ENCODE measurements at places on chromosomes 3 and 15. TPM values are rescaled to one million over a fixed set of nuclear protein-coding genes. Genes with fewer than 3 reads are reported as not detected.
A peak's percentile ranks its signal among the peaks of the same experiment; 100 is the strongest.

- DNase-seq: no peak
These were observed 292.2 kb downstream of the BCHE start for GRCh38 chr3:165545059-165545458.

DNA sequence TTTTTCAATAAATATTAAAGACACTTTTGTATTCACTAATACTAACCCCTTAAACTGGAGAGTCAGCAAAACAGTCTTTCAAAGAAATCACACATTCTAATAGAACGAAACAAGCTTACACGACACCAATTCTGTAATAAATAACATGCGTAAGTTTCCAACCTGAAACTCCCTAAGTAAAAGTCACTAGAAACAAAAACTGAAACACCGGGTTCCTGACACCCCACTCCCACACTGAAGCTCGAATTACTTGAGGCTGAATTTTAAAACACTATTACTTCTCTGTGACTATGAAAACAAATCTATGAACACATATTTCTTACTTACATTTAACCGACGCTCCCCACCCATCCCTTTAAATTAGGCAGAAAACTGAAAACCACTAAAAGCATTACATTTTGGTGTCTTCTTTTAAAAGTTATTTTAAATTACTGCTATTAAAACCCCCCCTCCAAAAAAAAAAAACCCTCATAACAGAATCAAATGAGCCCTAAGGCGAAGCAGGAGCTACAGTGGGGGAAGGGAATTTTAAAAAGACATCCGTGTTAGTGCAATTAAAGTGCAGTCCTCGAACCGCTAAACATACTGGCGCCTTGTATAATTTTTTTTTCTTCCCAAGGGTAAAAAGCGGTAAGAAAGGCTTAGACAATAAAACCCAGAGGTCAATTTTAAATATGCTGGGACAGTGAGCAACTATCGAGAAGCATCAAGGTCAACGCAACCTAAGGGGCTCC is 878 bp downstream of the SPPL2A start:
- DNase-seq: peak; percentile 57

- no peak for DNase-seq
These were observed 18.8 kb upstream of the DGKG start for GRCh38 chr3:186380622-186381380.

- DNase-seq: no peak
These were observed 41.1 kb downstream of the GATM start for GRCh38 chr15:45337224-45337623.

- peak; percentile 59 for DNase-seq
These were observed 191.9 kb upstream of the IL12A start for GRCh38 chr3:159796744-159797143.

- DNase-seq: peak; percentile 62
These were observed 787.7 kb downstream of the MCTP2 start for GRCh38 chr15:95018888-95019545.

- DNase-seq: no peak
These were observed 240.0 kb downstream of the MBNL1 start for GRCh38 chr3:152508705-152509104.

GRCh38 chr15:89654847-89655805 is at the start of gene KIF7:
Gene KIF7 (minus strand): TSS chr15:89655467. CDS start chr15:89652930, 2,537 bp downstream.
- peak; percentile 53 for DNase-seq

DNA sequence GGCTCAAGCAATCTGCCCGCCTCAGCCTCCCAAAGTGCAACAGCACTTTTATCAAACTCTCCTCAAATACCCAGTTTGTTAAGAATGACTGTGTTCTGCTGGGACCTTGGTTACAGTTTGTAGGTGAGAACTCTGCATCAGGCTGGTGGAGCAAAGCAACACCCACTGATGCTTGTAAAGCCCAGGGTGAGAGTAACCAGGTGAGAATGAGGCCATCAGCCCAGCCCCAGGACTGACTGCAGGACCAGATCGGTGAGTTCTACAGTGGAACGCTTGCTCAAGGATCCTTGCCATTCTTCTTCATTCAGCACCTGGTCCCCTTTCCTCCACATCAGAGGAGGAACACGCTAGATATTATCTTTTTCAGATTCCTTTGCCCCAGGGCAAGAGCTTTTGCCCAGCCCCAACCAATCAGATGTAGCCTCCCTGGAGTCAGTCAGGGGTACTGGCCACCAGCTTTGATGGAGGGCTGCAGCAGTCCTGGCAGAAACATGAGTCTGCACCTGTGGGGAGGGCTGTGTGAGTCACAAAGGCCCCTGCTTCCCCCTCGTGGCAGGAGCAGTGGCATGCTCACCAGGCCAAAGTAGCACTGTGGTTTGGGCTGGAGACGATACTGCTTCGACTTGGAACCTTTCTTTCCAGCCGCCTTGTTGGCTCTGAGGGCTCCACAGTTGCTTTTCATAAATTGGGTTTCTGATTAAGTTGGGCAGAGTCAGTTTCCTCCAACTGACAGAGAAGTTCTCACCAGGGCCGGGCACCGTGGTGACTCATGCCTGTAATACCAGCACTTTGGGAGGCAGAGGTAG is 3.5 kb upstream of the SHISA5 start:
- peak; percentile 65 for DNase-seq

DNA sequence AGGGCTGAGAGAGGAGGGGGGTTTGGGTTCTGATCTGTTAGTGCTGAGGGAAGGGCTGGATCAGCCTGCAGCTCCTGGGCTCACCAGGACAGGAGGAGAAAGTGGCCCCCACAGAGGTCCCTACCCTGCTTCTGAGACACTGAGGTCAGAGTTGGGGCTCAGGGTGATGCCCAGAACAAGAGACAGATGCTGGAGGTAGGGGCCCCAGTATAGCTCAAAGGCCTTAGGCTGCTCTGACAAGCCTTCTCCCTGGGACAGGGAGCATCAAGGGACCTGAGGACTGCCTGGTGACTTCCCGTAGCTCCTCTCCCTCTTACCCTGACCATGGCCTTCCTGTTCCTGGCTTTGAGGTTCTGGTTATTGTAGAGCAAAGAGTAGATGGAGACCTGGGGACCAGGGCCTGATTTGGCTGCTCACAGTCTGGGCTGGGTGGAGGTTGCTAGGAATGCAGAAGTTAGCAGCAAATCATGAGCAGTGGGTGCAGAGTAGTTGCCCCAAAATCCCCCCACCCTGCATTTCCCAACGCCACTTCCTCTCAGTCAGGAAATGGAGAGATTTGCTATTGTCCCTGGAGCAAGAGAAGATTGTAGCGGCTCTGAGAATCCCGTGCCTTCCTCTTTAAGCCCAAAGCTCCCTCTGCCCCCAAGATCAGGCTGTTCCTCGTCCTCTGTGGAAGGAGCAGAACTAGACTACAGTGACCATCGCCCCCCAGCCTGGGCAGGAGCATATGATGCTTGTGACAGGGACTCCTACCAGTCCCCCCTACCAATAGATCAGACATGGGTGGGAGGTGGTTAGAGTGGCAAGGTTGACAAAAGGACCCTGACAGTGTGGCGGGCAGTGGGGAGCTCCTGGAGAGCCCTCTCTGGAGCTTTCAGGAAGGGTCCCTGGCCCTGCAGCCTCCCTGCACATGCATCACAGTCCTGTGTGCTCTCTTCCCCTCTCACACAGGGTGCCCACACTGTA is 47.4 kb upstream of the SEC22A start:
- DNase-seq: no peak

DNA sequence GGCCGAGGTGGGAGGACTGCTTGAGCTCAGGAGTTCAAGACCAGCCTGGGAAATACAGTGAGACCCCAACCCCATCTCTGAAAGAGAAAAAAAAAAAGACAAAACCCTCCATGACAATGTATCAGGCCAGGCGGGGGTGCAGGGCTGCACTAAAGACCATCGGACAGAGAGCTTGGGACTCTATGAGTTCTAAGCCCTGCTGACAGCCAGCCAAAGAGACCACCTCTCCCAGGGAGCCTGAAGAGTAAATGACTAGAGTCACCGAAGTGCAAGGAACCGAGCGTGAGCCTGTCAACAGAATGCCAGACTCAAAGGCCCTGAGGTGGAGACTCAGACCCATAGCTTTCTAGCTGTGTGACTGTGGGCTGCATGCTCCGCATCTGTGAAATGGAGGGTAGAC is 12.5 kb downstream of the POC1A start:
- no peak for DNase-seq

GRCh38 chr15:51267051-51267702 is 71.2 kb downstream of the CYP19A1 start:
- no peak for DNase-seq

- DNase-seq: no peak
These were observed 42.2 kb downstream of the SV2B start for GRCh38 chr15:91142106-91142744.

- DNase-seq: no peak
These were observed 640 bp downstream of the POPDC2 start for GRCh38 chr3:119659606-119660291.

GRCh38 chr15:64979252-64979710 is 10.4 kb downstream of the SPG21 start:
- DNase-seq: no peak

- DNase-seq: no peak
These were observed 53.8 kb downstream of the WDR76 start for GRCh38 chr15:43880406-43881194.

- DNase-seq: no peak
These were observed 10.2 kb upstream of the LINGO1 start for GRCh38 chr15:77642793-77643430.

Gene CAPN3
- total RNA-seq: 2.6 TPM

Gene VEPH1
- 10.3 TPM for total RNA-seq

Gene SERPINI1
- 2.6 TPM for total RNA-seq

Gene OIP5
- 8.6 TPM for total RNA-seq

Gene TIPIN
- 10.0 TPM for total RNA-seq

Gene CEMIP
- 131 TPM for total RNA-seq

Gene CAMP
- total RNA-seq: not detected

Gene PLCB2
- 0.64 TPM for total RNA-seq

Gene C2CD4B
- total RNA-seq: not detected

Gene BFSP2
- not detected for total RNA-seq

Gene FANCD2OS
- total RNA-seq: not detected
